ENCODE measurements at places on chromosomes 3 and 15. TPM values are rescaled to one million over a fixed set of nuclear protein-coding genes. Genes with fewer than 3 reads are reported as not detected.

DNA sequence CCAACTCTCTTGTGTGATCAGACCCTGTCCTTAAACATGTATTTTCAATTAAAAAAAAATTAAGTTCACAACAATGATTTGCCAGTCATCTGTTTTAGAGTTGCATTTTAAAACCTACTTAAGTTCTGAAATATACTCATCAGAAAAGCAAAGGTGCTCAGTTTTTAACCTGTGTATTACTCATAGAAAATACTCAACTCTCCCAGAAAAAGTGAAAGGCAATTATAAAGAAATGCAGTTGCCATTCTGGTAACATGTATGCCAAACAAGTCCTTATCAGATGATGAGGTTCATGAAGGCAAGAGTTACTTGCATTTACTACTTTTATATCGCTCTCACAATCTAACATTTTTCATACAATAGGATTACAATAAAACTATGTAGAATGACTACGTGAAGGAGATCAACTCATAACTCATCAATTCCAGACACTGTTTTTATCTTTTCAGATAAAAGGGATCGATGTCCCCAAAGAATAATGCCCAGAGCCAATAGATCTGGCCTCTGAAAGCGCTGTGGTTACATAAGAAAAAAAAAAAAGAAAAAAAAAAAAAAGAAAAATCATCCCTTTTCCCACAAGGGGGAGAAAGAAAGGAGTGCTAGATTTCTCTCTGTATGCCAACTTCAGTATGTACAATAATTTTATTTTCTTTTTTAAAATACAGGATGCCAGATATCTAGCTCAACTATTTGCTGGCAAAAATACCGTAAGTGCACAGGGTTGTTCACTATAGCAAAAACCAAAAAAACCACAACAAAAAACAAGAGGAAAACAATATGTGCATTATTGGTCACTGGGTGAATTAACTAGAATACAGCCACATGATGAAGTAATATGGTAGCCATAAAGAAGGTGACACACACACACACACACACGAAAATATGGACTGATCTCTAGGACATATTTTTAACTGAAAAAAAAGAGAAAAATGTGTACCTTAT lies 137.4 kb downstream of the NR1I2 start:
- H3K4me3 ChIP-seq = no peak overlapping the region
- H3K27me3 ChIP-seq = no peaks in the 10 kb centered on the region
- peaks cover 14% of the 10 kb centered on the region for H3K4me1 ChIP-seq

DNA sequence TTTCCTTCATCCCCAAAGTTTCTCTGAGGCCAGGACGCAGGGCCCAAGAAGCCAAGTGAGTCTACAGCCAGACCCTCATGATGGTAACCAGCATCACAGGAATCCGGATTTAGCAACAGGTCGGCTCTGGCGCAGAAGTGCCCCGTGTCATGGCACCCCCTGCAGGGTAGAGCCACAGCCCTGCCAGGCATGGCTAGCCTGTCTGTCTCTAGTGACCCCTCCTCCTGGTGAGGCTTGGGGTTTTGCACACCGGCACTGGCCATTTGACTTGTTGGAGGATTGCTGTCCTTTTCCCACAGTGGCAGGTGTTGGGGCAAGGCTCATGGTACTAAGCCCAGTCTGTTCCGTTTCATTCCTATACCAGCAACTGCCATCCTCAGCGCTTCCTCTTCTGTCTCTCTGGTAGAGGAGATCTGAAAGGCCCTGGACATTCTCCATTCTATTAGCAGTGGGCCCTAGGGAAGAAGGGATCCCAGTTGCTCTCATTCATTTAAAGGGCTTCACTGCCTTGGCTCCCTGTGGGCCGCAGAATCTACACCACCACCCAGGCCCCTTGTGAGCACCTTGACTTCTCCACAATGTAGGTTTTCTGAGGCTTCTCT lies 9.4 kb upstream of the CHAC1 start:
- no peak overlapping the region for H3K27ac ChIP-seq
- H3K4me1 ChIP-seq = peaks cover 26% of the 10 kb centered on the region
- no peak for DNase-seq
- no peaks in the 10 kb centered on the region for H3K27me3 ChIP-seq

- H3K4me3 ChIP-seq = no peak overlapping the region
- DNase-seq = no peak
- H3K27me3 ChIP-seq = peaks cover 2% of the 10 kb centered on the region
- H3K27ac ChIP-seq = no peak overlapping the region
- no peaks in the 10 kb centered on the region for H3K4me1 ChIP-seq
Observed at GRCh38 chr3:31738412-31738811, 205.7 kb downstream of the STT3B start.

GRCh38 chr15:67005294-67005996 lies 60.0 kb upstream of the SMAD3 start:
- no peak for DNase-seq
- peaks cover 11% of the 10 kb centered on the region for H3K27me3 ChIP-seq
- H3K27ac ChIP-seq = no peak overlapping the region
- H3K4me1 ChIP-seq = peaks cover 7% of the 10 kb centered on the region
- H3K36me3 ChIP-seq = no peaks in the 10 kb centered on the region

- H3K27ac ChIP-seq = no peak overlapping the region
- DNase-seq = no peak
Observed at GRCh38 chr3:106673926-106674569, 703.2 kb upstream of the CCDC54 start.

DNA sequence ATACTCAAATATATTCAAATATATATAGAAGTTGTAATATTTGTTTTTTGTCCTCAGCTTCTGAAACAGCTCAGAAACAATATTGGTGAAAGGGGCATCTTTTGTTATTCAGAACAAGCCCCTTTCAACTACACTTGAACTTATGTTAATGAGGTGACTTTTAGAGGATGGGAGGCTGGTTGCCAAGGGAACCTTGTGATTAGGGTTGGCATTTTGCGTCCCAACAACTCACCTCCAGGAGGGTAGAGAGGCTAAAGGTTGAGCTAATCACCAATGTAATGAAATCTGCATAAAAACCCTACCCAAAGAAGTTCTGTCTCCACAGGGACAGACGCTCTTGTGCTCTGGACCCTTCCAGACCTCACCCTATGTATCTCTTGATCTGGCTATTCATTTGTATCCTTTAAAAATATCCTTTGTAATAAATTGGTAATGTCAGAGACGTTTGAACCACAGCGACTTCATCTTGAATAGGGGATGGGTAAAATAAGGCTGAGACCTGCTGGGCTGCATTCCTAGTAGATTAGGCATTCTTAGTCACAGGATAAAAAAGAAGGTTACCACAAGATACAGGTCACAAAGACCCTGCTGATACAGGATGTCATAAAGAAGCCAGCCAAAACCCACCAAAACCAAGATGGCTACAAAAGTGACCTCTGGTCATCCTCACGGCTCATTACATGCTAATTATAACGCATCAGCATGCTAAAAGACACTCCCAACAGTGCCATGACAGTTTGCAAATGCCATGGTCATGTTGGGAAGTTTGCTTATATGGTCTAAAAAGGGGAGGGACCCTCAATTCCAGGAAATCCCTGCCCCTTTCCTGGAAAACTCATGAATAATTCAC lies 111.1 kb downstream of the FMN1 start:
- no peaks in the 10 kb centered on the region for H3K4me1 ChIP-seq
- no peak overlapping the region for H3K27ac ChIP-seq
- H3K4me3 ChIP-seq = no peak overlapping the region
- no peaks in the 10 kb centered on the region for H3K36me3 ChIP-seq
- H3K27me3 ChIP-seq = peaks cover 4% of the 10 kb centered on the region

GRCh38 chr15:67680641-67681040 lies 138.1 kb downstream of the MAP2K5 start:
- peaks cover 21% of the 10 kb centered on the region for H3K36me3 ChIP-seq
- no peak overlapping the region for H3K27ac ChIP-seq
- H3K4me3 ChIP-seq = no peak overlapping the region
- H3K4me1 ChIP-seq = peaks cover 2% of the 10 kb centered on the region

DNA sequence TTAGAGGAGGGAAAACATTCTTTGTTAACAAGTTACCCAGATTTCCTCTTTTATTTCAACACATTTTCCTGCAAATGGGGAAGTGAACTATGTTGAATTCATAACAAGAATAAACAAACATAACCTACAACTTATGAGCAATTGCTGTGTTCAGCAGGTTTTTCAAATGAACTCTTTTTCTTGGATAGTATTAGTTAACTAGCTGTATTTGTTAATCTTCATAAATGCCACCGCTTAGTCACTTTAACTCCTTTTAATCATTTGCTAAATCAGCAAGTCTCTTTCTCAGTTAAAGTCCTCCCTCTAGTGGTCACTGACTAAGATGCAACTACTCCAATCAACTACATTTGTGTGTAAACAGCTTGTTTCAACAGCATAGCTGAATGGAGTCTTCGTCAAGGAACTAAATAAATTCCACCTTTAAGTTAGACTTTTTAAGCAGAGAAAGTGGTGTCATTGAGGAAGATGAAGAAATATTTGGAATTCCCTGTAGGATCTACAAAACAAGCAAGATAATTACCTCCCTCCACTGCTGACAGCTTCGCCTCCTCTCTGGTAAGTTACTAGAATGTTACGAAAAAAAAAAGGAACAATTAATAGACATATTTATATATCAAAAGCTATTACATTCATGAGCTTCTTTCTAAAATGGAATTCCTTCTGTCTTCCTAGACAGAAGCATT lies 1122.0 kb downstream of the ROBO1 start:
- no peak overlapping the region for H3K27ac ChIP-seq
- no peaks in the 10 kb centered on the region for H3K4me1 ChIP-seq
- H3K4me3 ChIP-seq = no peak overlapping the region

DNA sequence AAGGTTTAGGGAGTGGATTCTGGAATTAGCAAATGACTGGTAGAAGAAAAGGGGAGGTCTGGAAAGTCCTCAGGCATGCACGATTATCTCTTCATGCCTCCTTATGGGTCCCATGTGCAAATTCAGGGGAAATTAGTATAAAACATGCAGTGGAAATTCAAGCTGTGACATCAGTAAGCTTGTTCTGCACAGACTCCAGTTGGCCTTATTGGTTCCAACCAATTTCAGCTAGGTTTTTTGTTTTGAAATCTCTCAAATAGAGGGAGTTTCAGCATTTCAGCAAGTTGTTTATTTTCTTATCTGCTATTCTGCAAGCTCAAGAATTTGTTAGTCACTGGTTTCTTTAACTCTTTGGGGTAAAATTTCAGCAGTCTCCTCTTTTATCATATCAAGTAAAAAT lies 774 bp upstream of the TMCO5A start:
- no peak overlapping the region for H3K27ac ChIP-seq
- H3K4me1 ChIP-seq = no peaks in the 10 kb centered on the region
- no peaks in the 10 kb centered on the region for H3K36me3 ChIP-seq
- H3K27me3 ChIP-seq = no peaks in the 10 kb centered on the region

GRCh38 chr3:7977245-7978086 lies 524.2 kb upstream of the LMCD1 start:
- no peak for DNase-seq
- no peak overlapping the region for H3K27ac ChIP-seq
- H3K4me3 ChIP-seq = no peak overlapping the region
- H3K36me3 ChIP-seq = no peaks in the 10 kb centered on the region

DNA sequence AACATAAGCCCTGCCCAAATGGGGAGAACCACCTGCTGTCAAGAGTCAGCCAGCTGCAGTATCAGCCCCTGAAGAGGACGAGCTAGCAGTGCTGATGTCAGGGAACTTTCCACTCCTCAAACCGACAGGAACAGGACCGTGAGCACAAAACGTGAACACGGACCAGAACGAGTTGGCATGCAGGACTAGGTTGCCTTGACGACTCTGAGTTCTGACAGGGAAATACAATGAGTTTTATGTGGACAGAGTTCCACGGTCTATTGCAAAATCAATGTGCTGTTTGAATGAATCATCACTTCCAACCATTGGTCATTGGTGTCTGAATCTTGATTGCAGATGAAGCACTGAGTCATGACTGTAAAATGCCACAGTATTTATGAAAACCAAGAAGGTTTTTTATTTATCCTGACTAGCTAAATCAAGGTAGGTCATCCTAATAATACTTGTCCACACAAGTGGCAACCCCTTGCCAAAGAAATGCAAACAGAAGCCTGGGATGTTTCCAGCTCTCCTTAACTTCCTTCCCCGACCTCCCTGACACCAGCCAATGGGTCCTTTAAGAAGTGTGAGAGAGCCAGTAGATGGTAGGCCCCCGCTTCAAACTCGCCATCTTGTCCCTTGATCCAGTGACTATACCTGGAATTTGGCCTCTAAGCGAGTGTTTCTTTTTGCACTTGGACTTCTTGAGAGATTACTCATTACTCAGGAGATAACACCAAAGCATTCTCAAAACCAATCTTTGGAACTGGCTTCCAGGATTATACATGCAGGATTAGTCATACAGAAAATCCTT lies 119.6 kb downstream of the ASB7 start:
- no peak overlapping the region for H3K27ac ChIP-seq
- no peak for DNase-seq
- no peak overlapping the region for H3K4me3 ChIP-seq
- H3K4me1 ChIP-seq = no peaks in the 10 kb centered on the region
- H3K36me3 ChIP-seq = no peaks in the 10 kb centered on the region

GRCh38 chr3:13524979-13525669 lies 23.8 kb upstream of the FBLN2 start:
- H3K4me3 ChIP-seq = no peak overlapping the region
- H3K27ac ChIP-seq = no peak overlapping the region
- no peak for DNase-seq
- H3K36me3 ChIP-seq = no peaks in the 10 kb centered on the region
- peaks cover 2% of the 10 kb centered on the region for H3K4me1 ChIP-seq

GRCh38 chr15:77409259-77410156 lies 10.4 kb downstream of the PEAK1 start:
- H3K27ac ChIP-seq = peak overlapping the region; percentile 88
- H3K4me3 ChIP-seq = peak overlapping the region; percentile 61
- H3K27me3 ChIP-seq = no peaks in the 10 kb centered on the region
- peaks cover 41% of the 10 kb centered on the region for H3K4me1 ChIP-seq
- DNase-seq = no peak
- peaks cover 17% of the 10 kb centered on the region for H3K36me3 ChIP-seq

DNA sequence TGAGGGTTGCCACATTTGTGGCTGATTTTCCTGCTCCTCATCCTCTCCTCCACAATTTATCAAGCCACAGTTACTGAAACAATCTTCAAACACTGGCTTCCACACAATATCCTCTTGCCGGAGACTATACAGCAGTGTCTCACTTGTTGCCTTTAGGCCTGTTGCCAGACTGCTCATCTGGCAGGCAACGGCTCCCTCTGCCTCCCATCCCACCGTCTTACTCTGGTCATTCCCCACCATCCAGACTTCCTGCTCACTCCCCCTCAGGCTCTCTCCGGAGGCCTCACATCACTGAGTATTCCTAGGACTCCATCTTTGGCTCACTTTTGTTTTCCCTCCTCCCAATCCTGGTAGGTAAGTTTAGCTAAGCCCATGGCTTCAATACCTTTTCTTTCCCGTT lies 301.9 kb downstream of the IL20RB start:
- no peaks in the 10 kb centered on the region for H3K4me1 ChIP-seq
- no peak overlapping the region for H3K4me3 ChIP-seq
- H3K27me3 ChIP-seq = no peaks in the 10 kb centered on the region
- DNase-seq = no peak

The TRIM42 gene
- not detected for total RNA-seq

The SNX22 gene
- 1.1 TPM for total RNA-seq

The SAMMSON gene
- total RNA-seq = not detected

The PLA2G4F gene
- not detected for total RNA-seq

The RGMA gene
- total RNA-seq = not detected

The PAK2 gene
- 77.2 TPM for total RNA-seq

The GOLGA6A gene
- total RNA-seq = 0.40 TPM

The SFMBT1 gene
- 29.5 TPM for total RNA-seq

The PLCL2 gene
- 58.0 TPM for total RNA-seq

The LRRC15 gene
- not detected for total RNA-seq

The AEN gene
- 42.5 TPM for total RNA-seq

The CPNE9 gene
- total RNA-seq = not detected

The ZDHHC19 gene
- not detected for total RNA-seq

The C3orf52 gene
- total RNA-seq = 2.1 TPM
